ENCODE measurements at places on chromosomes 2 and 18. TPM values are rescaled to one million over a fixed set of nuclear protein-coding genes. Genes with fewer than 3 reads are reported as not detected.

- H3K36me3 ChIP-seq = no peaks in the 10 kb centered on the region
- no peaks in the 10 kb centered on the region for H3K4me1 ChIP-seq
- peaks cover 3% of the 10 kb centered on the region for H3K27me3 ChIP-seq
- no peak for DNase-seq
- no peak overlapping the region for H3K4me3 ChIP-seq
Observed at GRCh38 chr2:189933041-189933440, 129.5 kb downstream of the MSTN start.

GRCh38 chr18:76495006-76495370 lies at the start of gene ZNF516:
Gene ZNF516, minus strand, starts transcription at chr18:76495242. Its CDS starts 52,188 bp downstream, at chr18:76443054.
- peaks cover 33% of the 10 kb centered on the region for H3K4me1 ChIP-seq
- no peak within 1 kb of the TSS for H3K27ac ChIP-seq
- peaks cover 58% of the 10 kb centered on the region for H3K27me3 ChIP-seq

The LIPT1 gene
- 4.6 TPM for total RNA-seq

The BOLL gene
- not detected for total RNA-seq

The NAGK gene
- 47.5 TPM for total RNA-seq

DNA sequence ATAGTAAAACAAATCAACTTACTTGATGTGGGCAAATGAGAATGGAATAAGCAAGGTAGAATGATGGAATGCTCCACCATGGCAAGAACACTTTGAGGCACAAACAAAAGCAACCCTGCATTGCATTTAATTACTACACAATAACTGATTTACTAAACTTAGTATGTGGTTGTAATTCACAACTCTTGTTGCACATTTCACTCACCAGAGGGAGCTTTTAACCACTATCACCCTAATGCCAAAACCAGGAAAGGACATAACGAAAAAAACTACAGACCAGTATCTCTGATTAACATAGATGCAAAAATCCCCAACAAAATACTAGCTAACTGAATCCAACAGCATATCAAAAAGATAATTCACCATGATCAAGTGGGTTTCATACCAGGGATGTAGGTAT lies 659.8 kb downstream of the CPS1 start:
- DNase-seq = no peak
- no peaks in the 10 kb centered on the region for H3K4me1 ChIP-seq
- H3K27ac ChIP-seq = no peak overlapping the region
- no peak overlapping the region for H3K4me3 ChIP-seq
- H3K36me3 ChIP-seq = no peaks in the 10 kb centered on the region

GRCh38 chr2:47838686-47839085 lies 55.7 kb downstream of the MSH6 start:
- H3K4me1 ChIP-seq = peaks cover 11% of the 10 kb centered on the region
- H3K36me3 ChIP-seq = peaks cover 20% of the 10 kb centered on the region
- no peak for DNase-seq
- no peak overlapping the region for H3K27ac ChIP-seq
- H3K4me3 ChIP-seq = no peak overlapping the region
- H3K27me3 ChIP-seq = no peaks in the 10 kb centered on the region

The SYT4 gene
- total RNA-seq = not detected

DNA sequence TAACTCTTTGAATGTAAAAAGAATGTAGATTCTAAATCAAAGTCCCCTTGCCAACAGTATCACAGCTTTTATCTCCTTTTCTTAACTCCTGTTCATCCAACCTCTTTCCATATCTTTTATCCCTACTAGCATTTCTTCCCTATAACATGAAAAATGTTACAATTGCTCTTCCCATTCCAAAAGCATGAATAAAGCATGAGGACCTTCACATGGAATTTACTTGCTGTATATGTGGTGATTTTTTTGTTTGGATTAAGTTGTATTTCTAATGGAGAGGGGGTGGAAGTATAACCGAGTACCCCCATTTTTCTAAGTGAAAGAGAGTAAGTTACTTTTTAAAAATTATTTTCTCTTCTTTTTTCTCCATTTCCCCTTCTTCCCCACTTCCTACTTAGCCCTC lies 94.9 kb upstream of the RBBP8 start:
- H3K36me3 ChIP-seq = no peaks in the 10 kb centered on the region
- no peak for DNase-seq
- no peak overlapping the region for H3K27ac ChIP-seq
- peaks cover 1% of the 10 kb centered on the region for H3K27me3 ChIP-seq

- H3K4me3 ChIP-seq = no peak overlapping the region
- H3K4me1 ChIP-seq = no peaks in the 10 kb centered on the region
- DNase-seq = no peak
- no peaks in the 10 kb centered on the region for H3K36me3 ChIP-seq
- no peaks in the 10 kb centered on the region for H3K27me3 ChIP-seq
- H3K27ac ChIP-seq = no peak overlapping the region
Observed at GRCh38 chr2:153567367-153567766, 88.8 kb upstream of the RPRM start.

All from activated CD4-positive, alpha-beta memory T cell treated with anti-CD3 and anti-CD28 coated beads for 36 hours (primary cell).